Bronchus fibroblast of lung (primary cell): ENCODE measurements at places on chromosomes 5 and 9. TPM values are rescaled to one million over a fixed set of nuclear protein-coding genes. Genes with fewer than 3 reads are reported as not detected.

DTWD2 gene
- 2.0 and 2.5 TPM in 2 replicates for total RNA-seq

MOB3B gene
- total RNA-seq, result 0.17 and 0.30 TPM in 2 replicates

POC5 gene
- total RNA-seq, result 13.8 and 14.3 TPM in 2 replicates

NCS1 gene
- total RNA-seq, result 32.1 and 32.4 TPM in 2 replicates

CCDC180 gene
- 0.30 and 0.34 TPM in 2 replicates for total RNA-seq

NRG2 gene
- total RNA-seq, result 0.15 and 0.17 TPM in 2 replicates

NEUROG1 gene
- not detected in 2 replicates for total RNA-seq

GDF9 gene
- 0.15 and 0.17 TPM in 2 replicates for total RNA-seq

HTR4 gene
- total RNA-seq, result not detected in 2 replicates

PCDHA9 gene
- not detected in 2 replicates for total RNA-seq

SH3PXD2B gene
- total RNA-seq, result 21.4 and 24.1 TPM in 2 replicates

SLC6A7 gene
- total RNA-seq, result not detected in 2 replicates

CRB2 gene
- total RNA-seq, result under 0.01 TPM in 1 of 2 replicates, not detected in the other

ZNF300 gene
- total RNA-seq, result 8.0 and 8.1 TPM in 2 replicates

MLLT3 gene
- 10.0 and 10.8 TPM in 2 replicates for total RNA-seq

SOWAHA gene
- total RNA-seq, result under 0.01 TPM in 1 of 2 replicates, not detected in the other

TBC1D2 gene
- 16.3 and 20.2 TPM in 2 replicates for total RNA-seq

CCNO gene
- total RNA-seq, result 0.15 TPM in 1 of 2 replicates, not detected in the other

LRRTM2 gene
- 0.45 and 2.9 TPM in 2 replicates for total RNA-seq

RECK gene
- total RNA-seq, result 7.4 and 11.3 TPM in 2 replicates

SH3TC2 gene
- 1.0 and 1.3 TPM in 2 replicates for total RNA-seq

B4GALT1 gene
- 37.2 and 38.2 TPM in 2 replicates for total RNA-seq

SEMA5A gene
- 6.4 and 6.7 TPM in 2 replicates for total RNA-seq

PCDHGA3 gene
- total RNA-seq, result 0.15 and 0.34 TPM in 2 replicates
